ENCODE measurements at places on chromosomes 12 and 14.

GRCh38 chr12:1917172-1918070 lies 1.0 kb downstream of the CACNA2D4 start:
- DNase-seq: no peak

GRCh38 chr12:22262309-22262708 lies 72.2 kb downstream of the ST8SIA1 start:
- DNase-seq: no peak

GRCh38 chr14:85508863-85509262 lies 21.1 kb upstream of the FLRT2 start:
- no peak for DNase-seq

DNA sequence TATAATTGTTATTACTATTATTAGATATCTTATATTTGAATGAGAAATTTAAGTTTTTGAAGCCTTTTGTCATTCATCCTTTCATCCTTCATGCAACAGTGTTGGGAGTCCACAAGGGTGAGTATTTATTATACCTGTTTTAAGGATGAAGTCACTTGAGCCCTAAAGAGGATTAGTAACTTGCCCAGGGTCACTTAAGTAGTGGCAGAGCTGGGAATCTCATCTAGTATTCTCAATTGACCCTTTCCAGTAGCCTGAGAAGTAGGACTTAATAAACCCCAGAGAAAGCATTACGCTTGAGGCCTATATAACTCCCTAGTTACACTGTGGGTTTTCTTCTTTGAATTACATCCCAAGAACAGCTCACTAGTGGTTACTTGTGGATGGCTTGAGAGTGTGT lies 119.8 kb downstream of the SRGAP1 start:
- DNase-seq: no peak

- DNase-seq: no peak
Observed at GRCh38 chr14:22266142-22266442, 322.9 kb downstream of the DAD1 start.

- no peak for DNase-seq
Observed at GRCh38 chr12:81797100-81797499, 38.0 kb upstream of the PPFIA2 start.

GRCh38 chr14:101760138-101761011 lies 1.1 kb upstream of the PPP2R5C start:
- no peak for DNase-seq

- DNase-seq: no peak
Observed at GRCh38 chr12:132437252-132437932, 52.6 kb upstream of the FBRSL1 start.

DNA sequence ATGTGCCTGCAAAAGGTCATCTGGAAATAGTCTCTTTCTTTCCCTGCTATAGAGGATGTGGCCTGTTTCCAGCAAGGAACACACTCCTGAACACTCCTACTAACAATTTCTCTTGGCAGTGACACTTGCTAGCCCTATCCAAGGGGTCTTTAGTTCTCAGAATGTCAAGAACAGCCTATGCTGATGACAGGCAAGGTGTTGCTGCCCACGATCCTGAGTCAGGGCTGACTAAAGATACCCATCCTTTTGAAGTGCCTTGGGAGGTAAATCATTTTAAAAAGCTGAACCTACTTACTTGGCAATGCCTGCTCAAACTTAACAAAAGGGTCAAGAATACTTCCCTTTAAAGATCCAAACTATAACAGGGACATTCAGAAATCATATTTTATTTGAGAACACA lies 1146.4 kb downstream of the VRK1 start:
- no peak for DNase-seq

DNA sequence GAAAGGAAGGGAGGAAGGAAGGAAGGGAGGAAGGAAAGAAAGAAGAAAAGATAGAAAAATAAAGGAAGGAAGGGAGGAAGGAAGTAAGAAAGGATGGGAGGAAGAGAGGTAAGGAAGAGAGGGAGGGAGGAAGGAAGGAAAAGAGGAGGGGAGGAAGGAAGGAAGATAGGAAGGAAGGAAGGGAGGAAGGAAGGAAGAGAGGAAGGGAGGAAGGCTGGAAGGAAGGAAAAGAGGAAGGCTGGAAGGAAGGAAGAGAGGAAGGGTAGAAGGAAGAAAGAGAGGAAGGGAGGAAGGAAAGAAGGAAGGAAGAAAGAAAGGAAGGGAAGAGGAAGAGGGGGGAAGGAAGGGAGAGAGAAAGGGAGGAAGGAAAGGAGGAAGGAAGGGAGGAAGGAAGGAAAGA lies 12.8 kb upstream of the WIF1 start:
- DNase-seq: no peak

GRCh38 chr14:75246546-75247285 lies 31.9 kb upstream of the FOS start:
- DNase-seq: no peak

DNA sequence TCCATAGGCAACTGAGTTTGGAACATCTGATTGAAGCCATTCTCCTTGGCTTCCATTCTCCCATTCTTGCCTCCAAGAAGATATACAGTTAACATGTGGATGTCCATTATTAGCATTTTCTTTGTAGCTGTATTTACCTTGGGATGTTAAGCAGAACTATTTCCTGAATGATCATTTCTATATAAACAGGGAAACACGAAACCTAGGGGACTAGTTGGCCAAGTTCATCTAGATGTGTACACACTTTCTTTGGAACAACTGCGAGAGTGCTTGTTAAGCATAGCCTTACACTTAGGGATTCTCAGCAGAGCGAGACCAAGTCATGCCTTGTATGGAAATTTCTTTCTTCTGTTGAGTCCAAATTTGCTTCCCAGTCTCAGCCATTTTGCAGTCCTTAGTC lies 42.1 kb downstream of the DRAM1 start:
- no peak for DNase-seq

- DNase-seq: no peak
Observed at GRCh38 chr12:90870971-90871725, 83.8 kb downstream of the CCER1 start.

- DNase-seq: no peak
Observed at GRCh38 chr14:99884834-99885648, 91.8 kb downstream of the EML1 start.

DNA sequence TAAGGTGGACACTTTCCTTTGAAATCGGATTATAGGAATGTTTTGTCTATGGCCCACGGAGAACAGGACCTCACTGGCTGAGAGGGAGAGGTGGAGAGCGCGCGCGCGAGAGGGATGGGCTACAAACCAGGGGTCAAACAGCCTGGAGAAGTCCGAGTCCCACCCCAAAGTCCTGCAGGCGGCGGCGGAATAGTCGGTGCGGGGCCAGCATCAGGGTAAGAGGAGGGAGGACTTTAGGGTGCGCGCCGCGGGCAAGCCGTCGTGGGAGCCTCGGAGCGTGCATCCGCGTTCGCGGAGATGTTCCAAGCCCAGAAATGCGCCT lies 3.3 kb upstream of the HOXC8 start:
- no peak for DNase-seq

- DNase-seq: no peak
Observed at GRCh38 chr12:106644335-106645073, 61.7 kb downstream of the RFX4 start.

GRCh38 chr12:65963862-65964240 lies 139.6 kb downstream of the HMGA2 start:
- DNase-seq: no peak

- no peak for DNase-seq
Observed at GRCh38 chr14:103436533-103436932, 51.3 kb downstream of the MARK3 start.

- DNase-seq: no peak
Observed at GRCh38 chr12:90515199-90516175, 439.5 kb downstream of the CCER1 start.

DNA sequence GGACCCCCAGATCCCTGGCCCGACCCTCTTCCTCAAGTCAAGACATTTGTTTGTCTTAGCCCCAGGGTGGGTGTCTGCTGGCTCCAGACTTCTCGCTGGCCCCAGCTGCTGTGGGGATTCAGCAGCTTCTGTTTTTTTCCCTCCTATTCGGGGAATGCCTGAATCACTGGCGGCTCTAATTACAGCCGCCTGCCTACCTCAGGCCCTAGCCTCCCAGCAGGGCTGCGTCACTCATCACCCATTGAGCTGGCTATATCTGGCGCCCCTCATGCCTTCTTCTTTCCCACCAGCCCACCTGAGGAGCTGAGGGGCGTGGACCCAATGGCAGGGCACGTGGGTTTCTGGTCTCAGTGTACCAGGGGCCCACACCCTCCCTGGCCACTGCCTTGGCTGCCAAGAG lies 10.1 kb downstream of the KRT80 start:
- DNase-seq: no peak

GRCh38 chr12:86658303-86658702 lies 402.1 kb upstream of the MGAT4C start:
- no peak for DNase-seq

DNA sequence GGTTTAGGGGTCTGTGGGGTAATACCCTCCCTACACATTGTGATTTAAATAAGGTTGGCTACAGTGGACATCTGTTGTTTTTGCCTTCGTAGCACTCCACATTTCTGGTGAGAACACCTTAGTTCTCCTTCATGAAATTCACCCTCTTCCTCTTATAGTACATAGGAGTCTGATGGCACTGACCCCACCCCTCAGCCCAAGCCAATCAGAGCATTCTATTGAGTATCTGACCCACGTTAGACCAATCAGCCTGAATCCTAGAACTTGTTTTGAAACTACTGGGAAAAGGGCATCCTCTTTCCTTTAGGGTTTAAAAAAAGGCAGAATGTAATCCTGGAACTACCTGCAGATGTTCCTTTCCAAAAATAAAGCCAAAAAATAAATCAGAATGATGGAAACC lies 15.8 kb upstream of the LRRC9 start:
- DNase-seq: no peak

GRCh38 chr12:42086031-42086430 lies 58.6 kb downstream of the GXYLT1 start:
- DNase-seq: no peak

DNA sequence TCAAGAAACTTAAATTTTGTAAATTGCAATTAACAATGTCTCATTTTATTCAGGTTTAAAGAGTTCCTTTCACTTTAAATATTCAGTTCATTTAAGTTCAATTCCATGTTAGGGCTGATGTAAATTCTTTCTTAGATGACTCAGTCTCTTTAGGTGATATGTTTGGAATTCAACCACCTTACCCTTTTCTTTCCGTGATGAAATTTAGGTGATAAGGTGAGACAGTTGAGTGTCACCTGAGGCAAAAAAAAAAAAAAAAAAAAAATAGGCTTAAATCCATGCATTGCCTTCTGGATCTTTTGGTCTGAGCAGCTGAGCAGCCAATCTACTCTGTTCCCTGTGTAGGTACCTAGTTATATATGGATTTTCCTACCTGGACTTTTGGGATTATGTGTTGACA lies 299.5 kb downstream of the DAD1 start:
- no peak for DNase-seq

DNA sequence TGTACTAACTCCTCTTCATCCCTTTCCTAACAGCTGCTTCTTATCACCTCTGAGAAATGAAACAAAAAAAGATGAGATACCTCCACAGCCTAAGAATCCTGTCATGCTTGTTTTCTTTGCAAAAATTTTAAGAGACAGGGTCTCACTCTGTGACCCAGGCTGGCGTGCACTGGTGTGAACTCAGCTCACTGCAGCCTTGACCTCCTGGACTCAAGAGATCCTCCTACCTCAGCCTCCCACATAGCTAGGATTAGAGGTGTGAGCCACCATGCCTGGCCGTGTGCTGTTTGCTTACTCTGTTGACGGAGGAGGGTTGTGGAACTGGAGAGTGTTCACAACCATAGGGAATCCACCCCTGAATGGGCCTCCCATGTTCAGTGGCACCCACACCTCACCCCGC lies 16.2 kb downstream of the CSRNP2 start:
- no peak for DNase-seq

- DNase-seq: no peak
Observed at GRCh38 chr14:51386983-51387735, 147.1 kb downstream of the TMX1 start.

GRCh38 chr12:91974541-91975085 lies 171.0 kb downstream of the BTG1 start:
- no peak for DNase-seq

DNA sequence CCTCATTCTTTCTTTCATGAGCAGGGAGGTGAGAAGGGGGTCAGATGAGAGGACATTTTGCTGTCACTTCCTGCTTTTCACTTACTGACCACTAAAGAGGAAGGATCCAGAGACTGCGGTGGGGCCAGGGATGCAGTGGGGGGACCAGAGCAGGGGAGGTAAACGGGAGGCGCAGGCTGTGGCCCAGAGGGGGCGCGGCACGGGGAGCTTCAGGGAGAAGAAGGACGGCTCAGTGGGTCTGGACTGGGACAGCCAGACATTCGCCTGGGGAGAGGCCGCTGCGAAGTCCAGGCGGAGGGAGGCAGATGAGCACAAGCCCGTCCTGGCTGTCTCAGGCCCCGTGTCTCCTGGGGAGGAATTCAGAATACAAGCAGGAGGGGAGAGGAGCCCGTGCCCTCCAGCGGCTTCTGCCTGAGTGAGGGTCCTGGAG lies 41.2 kb downstream of the SLC6A12 start:
- DNase-seq: no peak

- no peak for DNase-seq
Observed at GRCh38 chr14:72434856-72435255, 459.0 kb downstream of the DPF3 start.

GRCh38 chr14:69318241-69318640 lies 58.3 kb downstream of the GALNT16 start:
- DNase-seq: no peak

DNA sequence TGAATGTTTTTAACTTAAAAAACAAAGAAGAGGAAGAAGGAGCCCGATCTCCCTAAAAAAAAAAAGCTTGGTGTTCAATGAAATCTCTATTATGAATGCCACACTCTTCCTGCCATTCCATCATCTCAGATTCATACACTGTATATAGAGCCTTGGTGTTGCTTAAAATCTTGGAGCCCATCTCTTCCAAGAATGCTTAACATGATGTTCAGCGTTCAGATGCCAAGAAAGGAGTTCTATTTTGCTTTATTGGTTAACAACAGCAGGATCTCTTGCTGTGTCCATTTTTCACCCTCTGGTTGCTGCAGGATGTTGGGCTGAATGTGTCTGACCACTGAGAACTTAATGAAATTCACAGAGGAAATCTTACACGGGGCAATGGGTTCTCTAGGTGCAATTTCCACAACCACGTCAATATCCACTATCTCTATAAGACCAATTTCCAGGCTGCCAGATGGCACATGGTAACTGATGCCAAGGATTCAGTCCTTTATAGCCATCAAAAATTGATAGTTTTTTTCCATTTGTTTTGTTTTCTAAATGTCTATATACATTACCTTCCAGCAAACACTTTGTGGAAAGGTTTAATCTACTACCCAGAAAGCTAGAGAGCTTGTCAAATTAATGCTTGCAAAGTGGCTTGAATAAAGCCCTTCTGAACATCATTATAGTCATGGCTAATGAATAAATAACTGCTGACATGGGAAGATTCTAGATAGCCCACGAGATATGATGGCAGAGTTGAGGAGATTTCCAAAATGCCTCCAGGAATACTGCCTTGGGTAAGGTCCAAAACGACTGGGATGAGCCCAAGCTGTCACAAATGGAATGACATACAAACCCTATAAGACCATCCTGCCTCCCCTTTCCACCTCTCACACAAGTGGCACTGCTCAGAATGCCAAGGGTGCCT lies 26.5 kb downstream of the RERG start:
- no peak for DNase-seq

GRCh38 chr12:40158592-40159111 lies 52.8 kb upstream of the SLC2A13 start:
- no peak for DNase-seq
